Astrocyte of the hippocampus (primary cell): ENCODE measurements at places on chromosomes 1 and 21.

- peak; percentile 87 for DNase-seq
Measured at GRCh38 chr1:243475966-243476365, 220.1 kb downstream of the SDCCAG8 start.

DNA sequence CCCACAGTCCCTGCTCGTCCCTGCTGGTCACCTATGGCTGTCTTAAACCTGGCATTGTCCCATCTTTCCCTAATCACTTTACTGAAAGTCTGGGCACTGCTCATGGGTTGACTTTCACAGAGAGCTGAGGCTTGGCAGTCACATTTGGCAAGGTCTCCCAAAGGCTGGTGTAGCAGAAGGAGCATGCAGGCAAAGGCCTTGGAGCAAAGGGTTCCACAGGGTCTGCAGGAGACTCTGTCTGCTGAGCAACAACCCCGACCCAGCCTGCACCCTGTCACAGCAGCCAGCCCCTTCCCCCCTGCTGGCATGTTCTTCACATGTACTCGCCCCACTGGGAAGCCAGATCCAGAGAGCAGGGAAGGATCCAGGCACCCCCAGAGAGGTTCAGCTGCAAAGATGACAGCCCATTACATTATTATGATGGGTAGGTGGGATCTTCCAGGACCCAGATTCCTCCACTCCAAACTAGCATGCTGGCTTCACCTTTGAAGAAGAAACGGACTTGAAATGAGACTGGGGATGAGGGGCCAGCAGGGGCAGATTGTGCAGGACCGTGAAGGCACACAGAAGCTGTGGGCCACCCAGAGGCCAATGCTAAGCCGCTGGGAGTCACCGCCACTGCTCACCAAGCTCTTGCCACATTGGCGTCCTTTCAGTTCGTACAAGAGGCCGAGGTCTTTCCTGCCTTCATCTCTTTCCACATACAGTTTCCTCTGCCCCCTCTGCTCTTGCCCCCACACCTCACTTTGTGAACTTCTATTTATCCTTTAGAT is 14.2 kb upstream of the TMEM125 start:
- DNase-seq = no peak

- DNase-seq = peak; percentile 46
Measured at GRCh38 chr1:3774946-3775489, 2.5 kb downstream of the SMIM1 start.

DNA sequence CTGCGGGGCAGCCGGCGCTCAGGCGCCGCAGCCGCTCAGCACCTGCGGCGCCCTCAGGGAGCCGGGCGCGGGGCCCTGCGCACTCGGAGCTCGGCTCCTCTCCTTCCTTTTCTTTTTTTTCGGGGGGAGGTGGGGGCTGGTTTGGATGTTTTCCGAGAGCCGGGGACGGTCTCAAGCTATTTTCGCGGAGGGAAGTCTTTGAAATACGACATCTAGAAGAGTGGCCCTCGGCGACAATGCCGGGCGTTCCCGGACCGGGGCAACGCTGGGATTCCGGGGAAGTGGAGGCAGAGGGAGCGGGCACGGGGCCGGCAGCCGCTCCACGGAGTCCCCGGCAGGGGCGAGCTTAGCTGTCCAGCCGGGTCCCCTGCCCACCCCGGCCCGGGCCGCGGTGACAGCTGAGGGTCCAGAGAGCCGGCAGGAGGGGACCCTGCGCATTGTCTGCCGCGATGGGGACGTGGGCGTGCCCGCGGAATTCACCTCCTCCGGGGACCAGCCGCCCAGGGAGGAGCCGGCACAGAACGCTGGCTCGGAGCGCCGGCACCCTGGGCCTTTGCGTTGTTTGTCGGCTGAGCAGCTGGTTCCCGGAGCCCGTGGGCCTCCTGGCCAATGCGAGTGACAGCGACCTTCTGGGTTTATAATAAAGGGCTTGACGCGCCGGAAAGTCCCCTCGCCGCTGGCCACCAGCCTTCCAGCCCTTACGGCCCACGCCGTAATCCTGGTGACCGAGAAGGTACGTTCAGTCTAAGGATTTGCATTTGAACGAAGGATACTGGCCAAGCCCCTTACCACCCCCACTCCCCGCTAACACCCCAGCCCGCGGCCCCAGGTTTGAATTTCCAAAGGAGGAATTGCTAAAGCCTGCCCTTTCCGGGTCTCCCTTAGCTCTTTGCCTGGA is 582 bp downstream of the SLC37A1 start:
- peak; percentile 62 for DNase-seq

- no peak for DNase-seq
Measured at GRCh38 chr1:30404341-30404740, 319.0 kb downstream of the MATN1 start.

GRCh38 chr1:156959414-156959813 is 39.0 kb downstream of the LRRC71 start:
- no peak for DNase-seq

- DNase-seq = no peak
Measured at GRCh38 chr21:44527983-44528633, 11.9 kb downstream of the KRTAP10-1 start.

DNA sequence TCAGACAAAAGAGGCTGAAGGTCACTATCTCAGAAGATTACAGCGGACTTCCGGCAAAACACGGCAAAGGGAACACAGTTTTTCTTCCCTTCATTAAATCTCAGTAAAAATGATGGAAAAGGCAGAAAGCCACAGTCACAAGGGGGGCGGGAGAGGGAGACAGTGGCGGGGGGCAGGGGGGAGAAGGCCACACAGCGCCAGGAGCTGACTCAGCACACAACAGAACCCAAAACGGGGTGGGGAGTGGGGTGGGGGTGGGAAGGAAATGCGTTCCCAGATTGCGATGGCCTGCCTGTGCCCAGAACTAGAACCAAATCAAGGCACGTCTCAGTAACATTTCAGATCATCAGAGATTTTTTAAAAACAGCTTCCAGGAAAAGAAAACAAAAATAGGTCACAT is 13.4 kb downstream of the CFAP74 start:
- no peak for DNase-seq

GRCh38 chr1:232586679-232587078 is 43.3 kb downstream of the SIPA1L2 start:
- DNase-seq = no peak

GRCh38 chr1:201335174-201335870 is 42.2 kb downstream of the TNNT2 start:
- DNase-seq = no peak

DNA sequence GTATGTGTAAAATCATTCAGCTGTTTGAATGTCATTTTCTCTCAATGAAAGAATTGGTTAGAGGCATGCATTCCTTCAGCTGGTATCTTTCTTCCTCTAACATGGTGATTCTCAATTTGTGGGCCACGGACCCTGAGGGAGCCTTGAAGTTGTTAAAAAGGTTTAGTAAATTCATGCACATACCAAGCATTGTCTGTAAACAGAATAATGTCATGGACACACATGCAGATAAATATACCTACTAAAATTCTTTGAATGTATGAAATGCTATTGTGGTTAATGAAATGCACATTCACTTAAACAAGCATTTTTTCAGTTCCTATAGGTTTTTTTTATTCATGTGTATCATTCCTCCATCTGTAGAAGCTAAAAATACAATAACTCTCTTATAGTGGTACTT is 65.4 kb downstream of the PBX1 start:
- no peak for DNase-seq

- DNase-seq = peak; percentile 81
Measured at GRCh38 chr1:24108334-24109165, 3.4 kb downstream of the MYOM3 start.

- DNase-seq = no peak
Measured at GRCh38 chr1:153250166-153250565, 9.3 kb upstream of the LORICRIN start.

DNA sequence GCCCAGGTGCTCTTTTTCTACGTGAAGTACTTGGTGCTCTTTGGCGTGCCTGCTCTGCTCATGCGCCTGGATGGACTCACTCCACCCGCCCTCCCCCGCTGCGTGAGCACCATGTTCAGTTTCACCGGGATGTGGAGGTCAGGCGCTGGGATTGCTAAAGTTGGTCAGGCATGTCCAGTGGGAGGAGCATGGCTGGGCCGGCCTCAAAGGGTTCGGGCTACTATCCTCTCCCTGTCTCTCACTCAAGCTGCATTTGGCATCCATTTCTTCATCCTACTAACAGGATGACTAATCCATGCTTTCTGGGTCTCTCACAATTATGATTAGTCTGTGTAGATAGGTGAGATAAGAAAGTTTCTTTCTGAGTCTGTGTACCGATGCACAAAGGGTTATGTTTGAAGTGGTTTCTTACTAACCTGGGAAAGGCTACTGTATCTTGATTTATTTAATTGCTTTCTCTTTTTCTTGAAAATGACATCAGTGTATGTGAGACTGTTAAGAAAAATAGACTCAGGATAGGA is 135.9 kb downstream of the HHAT start:
- peak; percentile 58 for DNase-seq

- DNase-seq = no peak
Measured at GRCh38 chr1:20712215-20712577, 5.6 kb downstream of the KIF17 start.

DNA sequence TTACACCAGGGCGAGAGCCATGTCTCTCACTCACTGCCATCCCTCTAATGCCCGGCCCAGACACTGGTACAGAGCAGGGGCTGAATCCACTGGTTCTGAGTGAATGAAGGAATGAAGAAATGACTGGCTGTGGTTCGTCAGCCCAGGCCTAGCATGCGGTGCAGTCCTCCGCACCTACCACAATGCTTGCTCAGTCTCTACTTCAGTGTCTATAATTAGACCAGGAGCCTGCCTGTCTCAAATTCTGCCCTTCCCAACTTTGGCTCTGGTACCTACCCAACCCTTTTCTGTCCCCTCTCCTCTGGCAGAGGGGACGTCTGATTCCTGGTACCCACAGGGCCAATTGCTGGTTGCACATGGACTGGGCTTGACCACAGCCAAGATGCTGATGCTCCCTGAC is 118.2 kb upstream of the GRIK3 start:
- DNase-seq = no peak

- DNase-seq = no peak
Measured at GRCh38 chr21:18603980-18604379, 200.4 kb upstream of the TMPRSS15 start.

GRCh38 chr21:36321325-36322082 is 1.5 kb downstream of the MORC3 start:
- DNase-seq = peak; percentile 38

DNA sequence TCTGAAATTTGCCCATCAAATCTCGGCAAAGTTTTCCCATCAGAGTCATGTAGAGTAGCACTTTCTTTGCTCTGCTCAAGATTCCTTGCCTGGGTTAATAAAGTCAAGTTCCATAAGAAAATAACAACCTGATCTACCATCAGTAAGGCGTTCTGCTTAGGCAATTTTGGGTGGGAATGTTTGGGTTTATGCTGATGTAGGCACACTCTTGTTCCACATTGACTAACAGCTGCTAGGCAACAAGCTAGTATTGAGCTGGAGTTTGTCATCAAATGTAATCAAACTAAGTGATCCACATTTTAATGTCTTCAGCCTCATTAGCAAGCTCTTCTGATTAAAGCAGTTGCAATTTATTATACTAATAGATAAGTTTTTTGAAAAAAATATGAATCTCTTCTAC is 12.1 kb upstream of the HMCN1 start:
- no peak for DNase-seq

GRCh38 chr1:31007462-31007991 is 58.0 kb downstream of the PUM1 start:
- peak; percentile 91 for DNase-seq

GRCh38 chr1:26027716-26028489 is 6.3 kb downstream of the EXTL1 start:
- DNase-seq = no peak

- DNase-seq = no peak
Measured at GRCh38 chr1:36859926-36860325, 174.4 kb downstream of the GRIK3 start.

GRCh38 chr1:156920233-156921052 is at the start of gene LRRC71:
Gene LRRC71 (plus strand): TSS chr1:156920632. CDS start chr1:156920804, 172 bp downstream.
- DNase-seq = peak; percentile 94

DNA sequence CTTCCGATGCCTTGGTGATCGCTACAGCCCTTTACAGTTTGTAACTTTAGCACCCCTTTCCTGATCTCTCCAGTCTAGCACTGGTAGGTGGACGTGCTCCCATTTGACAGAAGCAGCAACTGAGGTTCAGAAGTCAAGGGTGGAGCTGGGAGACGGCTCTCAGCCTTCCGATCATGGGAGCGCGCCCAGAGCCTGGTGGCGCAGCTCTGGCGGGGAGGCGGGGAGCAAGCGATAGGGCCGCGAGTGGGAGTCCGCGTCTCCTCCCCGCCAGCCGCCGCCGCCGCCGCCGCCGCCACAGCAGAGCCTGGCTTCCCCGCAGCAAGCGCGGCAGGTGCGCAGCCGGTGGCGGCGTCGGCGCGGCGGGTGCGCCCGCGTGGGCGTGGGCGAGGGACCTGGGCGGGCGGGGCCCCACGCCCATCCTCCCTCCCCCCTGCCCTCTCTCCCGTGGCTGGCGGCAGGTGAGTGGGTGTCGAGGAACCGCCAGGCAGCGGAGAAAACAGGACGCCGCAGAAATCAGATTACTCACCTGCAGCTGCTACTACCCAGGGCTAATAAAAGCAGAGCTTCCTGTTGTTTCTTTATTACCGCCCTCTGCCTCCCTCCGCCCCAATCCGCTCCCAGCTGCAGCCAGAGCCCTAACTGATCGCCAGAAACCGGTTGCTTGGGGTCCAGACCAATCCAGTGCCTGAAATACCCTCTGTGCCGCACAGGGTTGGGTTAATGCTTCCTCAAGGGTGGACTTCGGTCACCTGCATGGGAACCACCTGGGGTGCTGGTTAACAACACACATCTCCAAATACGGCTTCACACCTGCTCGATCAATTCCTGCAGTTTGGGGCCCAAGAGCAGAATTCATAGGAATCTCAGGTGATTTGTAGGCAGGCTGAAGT is 60.2 kb upstream of the ID3 start:
- peak; percentile 21 for DNase-seq

- DNase-seq = no peak
Measured at GRCh38 chr1:228983231-228983660, 248.0 kb downstream of the RHOU start.

DNA sequence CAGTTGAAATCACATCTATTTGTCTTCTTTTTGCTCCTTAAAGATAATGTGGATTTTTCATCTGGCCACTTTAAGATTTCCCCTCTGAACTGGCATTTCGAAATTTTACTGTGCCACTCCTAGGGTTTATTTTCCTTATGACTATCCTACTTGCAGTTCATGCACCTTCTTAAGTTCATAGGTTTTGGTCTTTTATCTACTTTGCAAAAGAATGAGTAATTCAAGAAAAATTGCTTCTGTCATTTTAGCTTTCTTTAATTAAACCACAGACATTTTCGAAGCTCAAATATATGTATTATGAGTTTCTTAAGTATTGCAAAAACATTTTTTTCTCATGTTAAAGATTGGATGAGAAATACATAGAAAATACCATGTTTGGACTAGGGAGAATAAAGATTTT is 1244.8 kb upstream of the TMPRSS15 start:
- no peak for DNase-seq
